ENCODE measurements at places on chromosomes 4 and X.
A peak's percentile ranks its signal among the peaks of the same experiment; 100 is the strongest.

DNA sequence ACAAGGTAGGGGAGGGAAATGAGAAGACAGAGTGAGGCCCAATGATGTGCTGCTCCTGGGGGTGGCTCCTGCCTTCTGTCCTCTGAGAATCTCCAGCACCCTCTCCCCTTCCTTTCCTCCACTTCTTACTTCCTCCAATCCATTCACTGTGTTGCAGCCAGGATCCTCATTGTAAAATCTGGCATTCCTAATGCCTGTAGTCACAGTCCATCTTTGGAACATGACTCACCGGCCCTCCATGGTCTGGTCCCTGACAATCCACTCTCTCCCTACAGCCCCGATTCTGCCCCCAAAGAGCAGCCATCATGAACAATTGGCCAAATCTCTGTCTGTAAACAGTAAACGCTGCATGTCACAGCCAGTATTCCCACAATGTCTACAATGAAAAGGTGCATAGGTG lies 72.9 kb downstream of the CLNK start:
- DNase-seq, result no peak

GRCh38 chr4:169253113-169253671 lies 17.6 kb downstream of the SH3RF1 start:
- no peak for DNase-seq

- DNase-seq, result no peak
Observed at GRCh38 chr4:23036503-23036902, 343.8 kb downstream of the GBA3 start.

GRCh38 chr4:163251204-163251603 lies 81.2 kb downstream of the NPY1R start:
- no peak for DNase-seq

DNA sequence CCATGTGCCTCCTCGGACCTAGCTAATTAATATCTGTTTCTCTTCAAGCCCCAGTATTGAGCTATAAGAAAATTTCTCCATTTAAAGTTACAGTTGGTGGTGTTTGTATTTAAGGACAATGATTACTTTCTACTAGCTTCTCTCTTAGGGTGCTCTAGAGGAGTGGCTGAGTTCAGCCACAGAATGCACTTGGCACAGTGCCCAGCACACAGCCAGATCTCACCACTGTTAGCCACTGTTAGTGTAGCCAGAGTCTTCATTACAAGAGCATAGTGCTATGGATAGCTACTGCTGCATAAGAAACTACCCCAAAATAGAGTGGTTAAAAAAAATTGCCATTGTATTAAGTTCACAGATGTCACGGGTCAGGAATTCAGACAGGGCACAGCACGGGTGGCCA lies 421.3 kb downstream of the BCOR start:
- DNase-seq, result no peak

GRCh38 chr4:22897520-22898108 lies 204.9 kb downstream of the GBA3 start:
- DNase-seq, result peak; percentile 49

GRCh38 chr4:81471588-81472280 lies at the start of gene RASGEF1B:
Gene RASGEF1B (minus strand): TSS chr4:81471907. CDS start chr4:81459508, 12,399 bp downstream.
- peak; percentile 91 for DNase-seq

DNA sequence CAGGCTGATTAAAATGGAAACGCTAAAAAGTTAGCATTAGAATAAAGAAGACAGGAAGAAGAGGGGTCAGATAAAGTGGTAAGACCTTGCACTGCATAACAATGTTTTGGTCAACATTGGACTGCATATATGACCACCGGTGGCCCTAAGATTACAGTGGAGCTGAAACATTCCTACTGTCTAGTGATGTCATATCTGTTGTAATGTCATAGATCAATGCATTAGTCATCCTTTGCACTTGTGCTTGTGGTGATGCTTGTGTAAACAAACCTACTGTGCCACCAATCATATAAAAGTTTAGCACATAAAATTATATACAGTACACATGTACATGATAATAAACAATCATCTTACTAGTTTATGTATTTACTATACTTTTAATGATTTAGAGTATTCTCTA lies 73.0 kb downstream of the TMEM165 start:
- DNase-seq, result no peak

GRCh38 chr4:11299016-11299415 lies 129.7 kb downstream of the HS3ST1 start:
- no peak for DNase-seq

GRCh38 chr4:94477227-94477626 lies 25.5 kb downstream of the PDLIM5 start:
- DNase-seq, result no peak

GRCh38 chr4:112759313-112759712 lies 122.4 kb downstream of the LARP7 start:
- no peak for DNase-seq

DNA sequence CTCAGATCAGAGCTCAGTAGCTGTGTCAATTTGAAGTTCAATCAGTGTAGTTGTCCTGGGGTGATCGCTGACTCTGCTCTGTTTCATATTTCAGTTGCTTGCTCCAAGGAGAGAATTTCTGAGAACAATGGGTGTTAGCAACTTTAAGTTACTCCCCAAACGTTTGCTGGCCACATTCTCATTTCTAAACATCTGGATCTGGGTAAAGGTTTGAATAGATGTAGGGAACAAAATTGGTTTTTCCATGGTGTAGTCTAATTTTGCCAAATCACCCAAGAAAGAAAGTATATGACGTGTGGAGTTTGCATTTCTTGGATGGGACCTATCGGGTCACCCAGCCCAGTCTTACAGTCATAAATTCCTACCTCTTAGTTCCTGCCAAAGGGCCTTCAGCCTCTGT lies 103.7 kb downstream of the AKAP4 start:
- peak; percentile 1 for DNase-seq

GRCh38 chr4:173998471-173999144 lies 284.9 kb downstream of the FBXO8 start:
- no peak for DNase-seq

DNA sequence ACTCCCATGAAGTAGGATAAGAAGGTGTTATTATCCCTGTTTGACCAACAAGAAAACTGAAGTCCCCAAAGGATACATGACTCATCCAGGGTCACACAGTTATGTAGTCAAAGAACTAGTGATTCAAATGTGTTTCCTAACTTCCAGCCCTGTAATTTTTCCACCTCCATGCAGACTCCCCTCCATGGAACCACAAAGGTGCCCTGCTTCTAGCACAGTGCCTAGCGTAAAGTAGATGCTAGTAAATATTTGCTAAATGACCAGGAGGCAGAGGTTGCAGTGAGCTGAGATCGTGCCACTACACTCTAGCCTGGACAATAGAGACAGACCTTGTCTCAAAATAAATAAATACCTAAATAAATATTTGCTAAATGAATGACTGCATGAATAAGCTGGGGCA lies 55.8 kb downstream of the FRMPD3 start:
- no peak for DNase-seq

GRCh38 chr4:32519060-32519459 lies 1798.9 kb downstream of the PCDH7 start:
- DNase-seq, result peak; percentile 65

DNA sequence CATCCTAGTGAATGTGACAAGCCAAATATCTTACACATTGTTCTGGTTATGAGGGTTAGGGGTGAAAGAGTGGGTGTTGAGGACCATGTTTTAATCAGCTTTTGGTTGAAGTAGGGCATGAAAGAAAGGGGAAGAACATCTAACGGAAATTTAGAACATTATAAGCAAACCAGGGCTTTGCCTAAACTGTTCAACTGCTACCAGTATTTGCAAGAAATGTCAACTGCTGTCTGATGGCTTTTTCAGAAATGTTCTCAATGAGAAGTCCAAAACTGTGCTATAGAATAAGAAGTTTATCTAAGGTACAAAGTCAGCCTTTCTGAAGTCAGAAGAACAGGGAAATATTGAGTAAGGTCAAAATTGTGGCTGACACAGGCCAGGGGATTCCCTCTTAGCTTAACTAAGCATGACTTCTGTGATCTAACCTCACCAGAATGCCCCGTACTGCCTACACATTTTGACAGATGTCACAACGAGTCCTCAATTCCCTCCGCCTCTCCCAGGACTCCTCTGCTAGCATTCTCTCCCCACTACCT lies 67.1 kb downstream of the DTHD1 start:
- no peak for DNase-seq

- DNase-seq, result peak; percentile 83
Observed at GRCh38 chr4:173167758-173168395, 734 bp upstream of the GALNT7 start.

DNA sequence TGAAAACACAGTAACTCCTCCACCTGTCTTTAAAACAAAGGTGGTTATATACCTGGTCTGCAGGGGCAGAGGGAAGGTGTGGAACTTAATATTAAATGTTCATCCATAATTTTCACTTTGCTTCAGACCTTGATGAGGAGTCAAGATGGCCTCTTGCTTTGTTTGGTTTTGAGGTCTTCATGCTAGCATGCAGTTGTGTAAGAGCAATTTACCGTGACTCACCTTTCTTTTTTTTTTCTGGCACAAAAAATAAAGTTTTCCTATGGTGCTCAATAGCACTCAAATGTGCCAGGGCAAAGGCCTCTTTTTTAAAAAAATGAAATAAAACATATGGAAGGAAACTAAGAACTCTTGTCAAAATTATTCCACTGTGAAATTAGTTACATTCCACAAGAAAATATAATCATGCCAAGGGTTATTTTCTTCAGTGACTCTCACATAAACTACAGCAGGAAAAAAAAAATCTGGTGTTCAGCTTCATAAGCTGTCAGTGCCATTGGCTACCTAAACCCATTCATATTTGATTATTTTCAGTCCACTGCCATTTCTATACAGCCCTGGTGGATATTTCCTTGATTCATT lies 128.2 kb downstream of the SLC7A11 start:
- no peak for DNase-seq

- no peak for DNase-seq
Observed at GRCh38 chr4:139738846-139739613, 73.4 kb downstream of the MGST2 start.

- no peak for DNase-seq
Observed at GRCh38 chr4:105837037-105837436, 58.2 kb upstream of the NPNT start.

DNA sequence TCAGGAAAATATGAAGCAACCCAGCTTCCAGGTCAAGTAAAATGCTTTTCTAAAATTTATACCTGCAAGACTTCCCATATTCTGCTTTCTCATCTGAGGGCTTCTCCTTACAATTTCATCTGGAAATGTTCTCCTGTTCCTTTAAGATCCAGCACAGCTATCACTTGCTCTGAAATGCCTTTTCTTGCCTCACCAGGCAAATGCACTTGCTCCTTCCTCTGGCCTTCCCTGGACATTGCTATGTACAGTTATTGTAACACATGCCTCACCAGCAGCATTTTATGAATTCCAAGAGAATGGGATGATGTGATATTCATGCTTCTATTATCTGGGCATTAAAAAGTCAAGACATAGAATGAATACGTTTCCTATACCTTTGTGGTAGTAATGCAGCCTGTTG lies 842.1 kb upstream of the INTU start:
- no peak for DNase-seq

- no peak for DNase-seq
Observed at GRCh38 chrX:148722966-148723365, 222.5 kb downstream of the AFF2 start.

- no peak for DNase-seq
Observed at GRCh38 chr4:165394275-165394674, 15.5 kb downstream of the CPE start.
